ENCODE measurements at places on chromosomes 11 and 22.

- DNase-seq, result no peak
Measured at GRCh38 chr11:80816966-80817365, 1376.1 kb upstream of the TENM4 start.

- DNase-seq, result peak; percentile 69
Measured at GRCh38 chr11:93054881-93055280, 85.4 kb downstream of the MTNR1B start.

DNA sequence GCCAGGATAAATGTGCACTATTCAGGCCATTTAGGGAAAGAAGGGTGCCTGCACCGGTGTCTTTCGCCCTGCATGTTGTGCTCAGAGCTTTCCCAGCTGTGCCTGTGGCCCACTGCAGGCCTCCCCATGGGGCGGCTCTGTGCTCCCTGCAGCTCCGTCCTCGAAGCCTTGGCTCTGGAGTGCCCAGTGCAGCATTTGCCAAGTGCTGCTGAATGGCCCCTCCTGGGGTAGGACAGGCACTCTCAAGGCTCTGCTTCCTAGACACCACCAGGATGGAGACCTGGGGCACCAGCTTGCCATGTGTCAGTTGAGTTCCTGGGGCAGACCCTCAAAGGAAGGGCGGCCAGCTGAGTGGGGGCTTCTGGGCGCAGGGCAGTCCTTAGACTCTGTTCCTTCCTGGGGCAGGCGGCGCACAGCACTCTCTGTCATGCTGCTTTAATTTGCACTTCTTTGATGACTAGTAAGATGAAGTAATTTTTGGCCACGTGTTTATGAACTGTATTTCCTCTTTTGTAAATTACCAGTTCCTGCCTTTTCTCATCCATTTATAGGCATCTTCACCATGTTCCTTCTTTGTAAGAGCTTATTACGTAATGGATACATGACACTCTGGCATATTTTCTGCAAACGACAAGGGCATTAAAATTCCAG lies 32.1 kb upstream of the GNB1L start:
- peak; percentile 46 for DNase-seq

DNA sequence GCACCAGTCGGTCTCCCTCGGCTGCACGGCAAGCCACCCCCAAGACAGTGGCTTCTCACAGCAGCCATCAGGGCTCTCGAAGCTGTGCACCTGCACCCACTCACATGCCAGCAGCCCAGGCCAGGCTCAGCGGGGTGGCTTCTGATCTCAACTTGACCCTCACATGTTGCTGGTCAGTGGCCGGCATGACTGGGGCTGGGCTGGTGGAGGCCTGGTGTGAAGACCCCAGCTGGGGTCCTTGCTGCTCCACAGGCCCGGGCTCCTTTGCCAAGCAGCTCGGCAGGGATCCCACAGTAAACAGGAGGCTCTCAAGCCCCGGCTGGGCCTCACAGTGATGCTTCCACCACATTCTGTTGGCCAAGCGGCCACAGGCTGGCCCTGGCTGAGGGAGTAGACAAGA lies 128.2 kb downstream of the BRD1 start:
- peak; percentile 51 for DNase-seq

- no peak for DNase-seq
Measured at GRCh38 chr22:47199979-47200272, 437.5 kb downstream of the TBC1D22A start.

DNA sequence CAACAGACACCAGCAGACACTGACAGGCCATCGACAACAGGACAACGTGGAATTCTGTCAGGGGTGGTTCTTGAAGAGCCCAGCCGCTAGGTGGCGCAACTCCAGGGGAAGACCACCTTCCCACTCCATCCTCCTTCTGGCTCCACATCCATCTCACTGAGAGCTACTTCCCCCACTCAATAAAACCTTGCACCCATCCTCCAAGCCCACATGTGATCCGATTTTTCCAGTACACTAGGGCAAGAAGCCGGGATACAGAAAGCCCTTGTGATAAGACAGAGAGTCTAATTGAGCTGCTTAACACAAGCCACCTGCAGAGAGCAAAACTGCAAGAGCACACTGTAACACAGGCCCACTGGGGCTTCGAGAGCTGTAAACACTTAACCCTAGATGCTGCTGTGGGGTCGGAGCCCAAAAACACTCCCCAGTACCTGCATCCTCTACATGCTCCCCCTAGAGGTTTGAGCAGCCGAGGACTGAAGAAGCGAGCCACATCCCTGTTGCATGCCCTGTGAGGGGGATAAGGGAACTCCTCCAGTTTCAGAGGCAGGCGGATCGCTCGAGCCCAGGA lies 11.5 kb upstream of the RAB39A start:
- DNase-seq, result no peak

GRCh38 chr11:84333221-84333620 lies 1047.1 kb upstream of the CCDC90B start:
- DNase-seq, result no peak

DNA sequence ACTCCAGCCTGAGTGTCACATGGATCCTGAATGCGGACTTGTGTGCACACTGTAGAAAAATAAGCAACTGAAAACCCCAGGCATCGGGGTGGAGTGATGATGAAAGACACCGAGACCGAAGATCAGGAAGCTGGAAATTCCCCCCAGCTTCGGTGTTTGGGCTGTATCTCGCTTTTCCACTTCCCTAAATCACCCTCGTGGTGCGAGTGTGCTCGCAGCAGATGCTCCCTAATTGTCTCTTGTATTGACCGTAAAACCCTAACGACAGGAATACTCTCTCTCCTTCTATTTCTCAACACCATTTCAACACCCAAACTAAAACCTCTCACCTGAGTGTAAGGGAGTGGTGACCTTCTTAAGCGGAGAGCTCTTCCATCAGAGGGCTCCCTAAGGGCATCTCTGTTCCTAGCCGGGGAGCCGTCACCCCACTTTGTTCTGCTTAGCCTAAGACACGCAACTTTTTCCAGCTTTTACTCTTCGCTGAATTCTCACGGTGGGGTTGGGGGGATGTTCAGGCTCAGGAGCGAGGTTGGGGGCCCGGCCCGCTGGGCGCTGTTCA lies 635 bp upstream of the GRK3 start:
- DNase-seq, result no peak

DNA sequence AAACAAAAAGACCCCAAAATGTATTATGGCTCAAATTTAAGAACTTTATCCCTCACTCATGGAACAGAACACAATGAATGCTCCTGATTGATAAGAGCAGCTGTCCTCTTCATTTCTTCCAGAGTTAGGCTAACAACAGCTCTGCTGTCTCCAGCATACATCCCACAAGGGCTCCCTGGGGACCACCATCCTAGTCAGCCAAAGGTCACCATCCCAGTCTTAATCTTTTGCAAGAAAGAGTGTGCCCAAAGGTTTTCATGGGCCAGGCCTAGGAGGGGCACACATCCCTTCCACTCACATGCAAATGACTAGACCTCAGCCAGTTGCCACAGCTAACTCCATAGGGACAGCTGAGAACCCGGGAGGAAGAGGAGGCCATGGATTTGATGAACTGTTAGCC lies 555.3 kb downstream of the BUD13 start:
- DNase-seq, result no peak

GRCh38 chr11:2512431-2513407 lies 67.9 kb downstream of the KCNQ1 start:
- DNase-seq, result peak; percentile 35

GRCh38 chr11:30258679-30259078 lies 27.9 kb downstream of the FSHB start:
- no peak for DNase-seq

GRCh38 chr11:9566561-9567063 lies 6.9 kb upstream of the WEE1 start:
- no peak for DNase-seq

GRCh38 chr11:60396382-60396781 lies at the start of gene MS4A14:
TSS of gene MS4A14 (plus strand) at chr11:60396459. CDS start at chr11:60396579, 120 bp downstream.
- DNase-seq, result no peak

DNA sequence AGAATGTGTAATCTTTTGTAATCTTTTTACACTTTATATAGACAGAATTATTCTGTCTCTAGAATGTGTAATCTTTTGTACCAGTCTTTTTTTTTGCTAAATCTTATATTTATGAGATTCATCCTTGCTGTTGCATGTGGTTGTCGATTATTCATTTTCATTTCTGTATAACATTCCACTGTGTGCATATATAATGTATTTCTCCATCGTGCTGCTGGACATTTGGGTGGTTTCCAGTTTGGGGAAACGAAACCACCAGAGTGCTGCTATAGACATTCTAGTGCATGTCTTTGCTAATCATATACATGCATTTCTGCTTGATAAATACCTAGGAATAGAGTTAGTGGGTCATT lies 146.5 kb downstream of the GRIK4 start:
- no peak for DNase-seq

DNA sequence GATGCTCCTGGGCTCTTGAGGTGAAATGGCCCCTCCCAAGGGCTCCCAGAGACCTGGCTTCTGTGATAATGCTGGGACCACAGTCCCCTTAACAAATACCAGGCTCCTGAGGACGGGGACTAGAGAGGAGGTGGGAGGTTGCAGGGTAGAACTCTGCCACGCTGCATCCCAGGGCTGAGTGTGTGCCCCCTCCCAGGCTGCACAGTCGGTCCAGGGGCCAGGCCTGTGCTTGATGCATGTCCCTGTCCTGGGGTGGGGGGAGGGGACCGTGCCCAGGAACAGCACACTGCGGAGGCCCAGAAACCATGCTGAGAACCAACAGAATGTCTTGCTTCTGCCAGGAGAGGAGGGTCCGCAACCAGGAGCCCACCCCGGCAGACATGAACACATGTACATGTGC lies 9.3 kb downstream of the CSF2RB start:
- DNase-seq, result no peak

GRCh38 chr22:25362883-25363240 lies 143.4 kb downstream of the CRYBB2 start:
- peak; percentile 47 for DNase-seq

- no peak for DNase-seq
Measured at GRCh38 chr11:113952588-113952987, 22.3 kb upstream of the HTR3A start.

DNA sequence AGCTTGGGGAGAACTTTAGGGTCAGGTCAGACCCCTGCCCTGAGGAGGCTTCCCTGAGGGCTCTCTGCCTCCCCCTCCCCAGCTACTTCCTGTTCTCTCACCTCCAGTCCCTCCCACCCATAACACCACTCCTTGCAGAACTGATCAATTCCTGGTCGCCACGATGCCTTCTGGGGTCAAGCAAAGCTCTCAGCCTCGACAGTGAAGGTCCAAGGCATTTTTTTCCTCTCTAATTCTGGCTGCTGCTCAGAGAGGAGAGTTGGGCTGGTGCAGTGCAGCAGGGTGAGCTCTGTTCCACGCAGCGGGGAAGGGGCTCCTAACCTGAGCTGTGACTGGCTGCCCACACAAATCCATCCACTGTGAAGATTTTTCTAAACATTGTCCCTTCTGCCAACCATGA lies 628.4 kb downstream of the BRD1 start:
- peak; percentile 11 for DNase-seq

DNA sequence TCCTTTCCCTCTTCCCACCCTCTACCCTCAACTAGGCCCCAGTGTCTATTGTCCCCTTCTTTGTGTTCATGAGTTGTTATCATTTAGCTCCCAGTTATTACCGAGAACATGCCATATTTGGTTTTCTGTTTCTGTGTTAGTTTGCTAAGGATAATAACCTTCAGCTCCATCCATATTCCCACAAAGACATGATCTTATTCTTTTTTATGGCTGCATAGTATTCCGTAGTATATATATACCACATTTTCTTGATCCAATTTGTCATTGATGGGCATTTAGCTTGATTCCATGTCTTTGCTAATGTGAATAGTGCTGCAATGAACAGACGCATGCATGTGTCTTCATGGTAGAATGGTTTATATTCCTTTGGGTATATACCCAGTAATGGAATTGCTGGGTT lies 17.8 kb downstream of the C11orf71 start:
- DNase-seq, result no peak

GRCh38 chr11:134242376-134242775 lies 10.8 kb downstream of the THYN1 start:
- DNase-seq, result no peak

GRCh38 chr11:32137263-32137662 lies 46.4 kb downstream of the RCN1 start:
- DNase-seq, result no peak

- DNase-seq, result no peak
Measured at GRCh38 chr11:15371533-15371932, 256.8 kb downstream of the INSC start.

GRCh38 chr22:48333816-48334735 lies 1493.6 kb downstream of the BRD1 start:
- DNase-seq, result peak; percentile 33
